Brain microvascular endothelial cell (primary cell): ENCODE measurements at places on chromosomes 1 and 21.

- no peak for DNase-seq
These were observed 8.2 kb upstream of the AZIN2 start for GRCh38 chr1:33072707-33073106.

DNA sequence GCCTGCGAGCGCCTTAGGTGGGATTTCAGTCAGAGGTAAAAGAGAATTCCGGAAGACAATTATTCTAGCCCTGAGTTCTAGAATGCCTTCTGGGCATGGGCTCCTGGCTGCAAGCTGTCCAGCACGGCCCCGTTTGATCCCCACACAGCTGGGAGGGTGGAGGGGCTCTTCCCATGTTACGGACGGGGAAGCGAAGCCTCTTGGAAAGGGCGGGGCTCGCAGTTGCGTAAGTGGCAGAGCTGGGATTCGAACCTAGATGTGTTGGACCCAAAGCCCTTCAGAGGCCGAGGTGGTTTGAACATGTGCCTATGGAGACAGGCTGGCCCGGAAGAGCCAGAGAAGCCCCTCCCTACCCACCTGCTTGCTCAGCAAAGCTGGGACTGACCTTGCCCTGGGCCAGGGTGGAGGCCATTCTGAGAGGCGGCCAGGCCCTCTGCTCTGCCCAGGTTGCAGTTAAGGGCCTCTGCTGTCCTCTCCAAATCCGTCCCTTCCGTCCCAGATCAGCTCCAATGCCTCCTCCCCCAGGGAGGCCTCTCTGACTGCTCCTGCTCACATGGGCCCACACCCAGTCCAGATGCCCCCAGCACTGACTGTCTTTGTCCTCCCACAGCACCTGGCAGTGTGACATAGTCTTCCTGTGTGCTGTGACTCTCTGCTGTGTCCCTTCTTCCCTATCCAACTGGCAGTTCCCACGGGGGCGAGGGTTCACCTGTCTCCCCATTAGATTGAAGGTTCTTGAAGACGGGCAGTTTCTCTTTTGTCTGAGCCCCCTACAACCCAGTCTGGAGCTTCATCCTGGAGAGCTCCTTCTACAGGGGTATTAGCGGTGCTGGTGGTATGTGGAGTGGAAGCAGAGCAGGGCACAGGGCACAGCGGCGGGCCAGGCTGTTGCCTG lies 1.2 kb upstream of the HSPB7 start:
- DNase-seq = no peak

DNA sequence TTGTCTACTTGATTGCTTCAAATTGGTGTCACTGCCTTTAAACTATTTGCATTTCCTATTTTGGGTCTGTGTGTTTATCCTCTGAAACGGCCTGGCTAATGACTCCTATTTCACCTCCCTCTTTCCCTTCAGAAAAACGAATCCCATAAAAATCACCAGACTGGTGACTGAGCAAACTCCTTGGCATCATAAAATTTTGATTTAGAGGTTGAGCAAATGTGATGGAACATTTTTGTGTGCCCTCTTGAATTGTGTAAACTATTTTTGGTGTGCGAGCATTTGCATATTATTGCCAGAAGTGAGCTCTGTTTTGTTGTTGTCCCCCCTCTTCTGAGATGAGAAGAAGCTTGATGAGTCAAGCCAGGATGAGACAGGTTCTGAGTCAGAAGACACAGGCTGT lies 316.1 kb downstream of the AJAP1 start:
- no peak for DNase-seq

- DNase-seq = no peak
These were observed 124.3 kb upstream of the RAB4A start for GRCh38 chr1:229146647-229147046.

DNA sequence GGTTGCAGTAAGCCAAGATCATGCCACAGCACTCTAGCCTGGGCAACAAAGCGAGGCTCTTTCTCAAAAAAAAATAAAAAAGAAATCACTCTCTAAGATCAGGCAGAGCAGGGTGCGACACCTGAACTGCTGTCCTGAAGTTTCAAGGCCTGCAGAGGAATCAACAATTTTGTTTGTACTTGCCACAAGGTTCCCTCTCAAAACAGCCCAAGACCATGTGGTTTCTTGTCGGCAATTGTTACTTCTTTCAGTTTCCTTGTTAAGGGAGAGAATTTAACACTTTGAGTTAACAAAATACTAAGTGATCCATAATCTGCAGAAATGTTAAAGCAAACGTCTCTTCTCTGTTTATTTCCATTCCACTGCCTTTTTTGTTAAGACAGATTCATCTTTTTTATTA lies 36.5 kb downstream of the MACO1 start:
- no peak for DNase-seq
